ENCODE measurements at places on chromosomes 2 and 18.

DNA sequence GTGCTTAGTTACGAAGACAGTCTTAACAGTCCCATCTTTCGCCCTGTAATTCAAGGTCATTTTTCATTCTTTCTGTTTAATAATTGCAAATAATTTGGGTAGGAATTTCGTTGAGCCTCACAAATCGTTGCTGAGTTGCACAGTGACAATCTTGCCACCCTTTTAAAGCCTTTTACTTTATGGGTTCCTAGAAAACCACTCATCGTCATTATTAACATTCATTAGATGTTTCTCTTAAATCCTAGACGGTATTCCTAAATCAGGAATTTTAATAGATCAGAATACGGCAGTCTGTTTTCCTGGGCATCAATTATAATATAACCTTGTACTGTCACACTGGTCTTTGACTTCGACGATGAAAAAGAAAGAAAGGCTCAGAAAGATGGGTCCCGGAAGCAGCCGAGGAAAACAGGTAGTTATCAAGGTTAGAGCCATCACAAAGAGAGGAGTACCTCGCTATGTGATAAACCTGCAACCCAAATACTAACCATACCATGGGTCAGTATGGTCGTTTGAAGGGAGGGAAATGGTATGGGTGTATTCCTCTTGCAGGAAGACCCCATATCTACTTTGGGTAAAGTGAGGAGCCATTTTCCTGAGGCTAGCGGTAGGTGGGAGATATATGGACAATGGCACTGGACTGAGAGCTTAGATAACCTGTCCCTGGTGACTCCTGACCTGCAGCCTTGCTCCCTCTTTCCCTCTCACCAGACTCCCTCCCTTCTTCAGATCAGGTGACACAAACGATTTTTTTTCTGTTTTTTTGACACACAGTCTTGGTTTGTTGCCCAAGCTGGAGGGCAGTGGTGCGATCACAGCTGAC is 981 bp upstream of the SF3B1 start:
- no peak for DNase-seq

DNA sequence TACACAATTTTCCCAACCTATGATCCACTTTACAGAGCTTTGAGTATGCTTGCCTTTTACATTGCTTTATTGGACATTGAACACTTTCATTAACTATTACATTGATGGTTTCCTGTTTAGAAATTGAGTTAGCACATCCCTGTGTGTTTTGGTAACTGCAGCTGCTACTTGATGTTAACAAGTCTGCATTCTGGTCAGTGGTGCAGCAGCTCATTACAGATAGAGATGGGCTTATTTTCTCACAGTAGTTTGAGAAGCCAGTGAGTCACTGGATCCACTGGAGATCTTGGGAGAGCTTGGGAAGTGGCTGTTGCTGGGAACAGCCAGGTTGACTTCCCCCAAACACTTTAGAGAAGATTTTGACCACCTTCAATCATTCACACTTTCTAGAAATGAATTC is 150.5 kb downstream of the ARHGAP15 start:
- DNase-seq = no peak

GRCh38 chr18:48486754-48487153 is 52.1 kb upstream of the CTIF start:
- DNase-seq = no peak

DNA sequence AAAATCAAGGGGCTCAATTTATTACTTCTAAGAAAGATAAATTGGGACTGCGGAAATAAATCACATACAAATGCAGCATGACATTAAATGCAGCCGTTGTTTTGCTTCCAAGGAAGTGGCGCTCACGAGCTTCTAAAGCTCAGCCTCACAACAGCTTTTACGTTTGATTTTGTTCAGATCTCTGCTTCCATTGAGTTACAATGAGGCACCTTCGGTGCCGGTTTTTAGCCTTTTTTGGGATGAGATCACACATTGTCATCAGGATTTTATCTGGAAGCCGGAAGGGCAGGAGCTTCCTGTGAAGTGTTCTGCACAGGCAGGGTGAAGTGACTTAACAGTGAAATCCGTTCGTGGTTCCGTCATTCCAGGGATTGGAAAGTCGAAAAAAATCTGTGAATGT is 209.8 kb downstream of the DCDC2C start:
- no peak for DNase-seq

DNA sequence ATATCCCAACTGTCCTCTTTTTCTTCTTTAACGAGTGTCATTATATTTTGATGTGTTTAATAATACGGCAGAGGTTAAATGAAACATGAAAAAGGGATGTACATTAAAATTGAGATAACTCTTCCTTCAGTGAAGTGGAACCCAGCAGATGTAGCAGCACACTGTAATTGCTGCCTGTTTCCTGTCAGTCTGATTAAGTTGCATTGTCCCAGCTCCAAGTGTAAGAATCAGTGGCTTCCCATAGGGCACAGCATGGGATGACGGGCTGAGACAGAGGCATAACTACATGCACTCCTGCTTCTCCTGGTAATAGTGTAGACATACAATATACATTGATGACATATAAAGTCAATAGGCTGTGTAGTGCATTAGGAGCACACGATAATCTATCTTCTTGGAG is 175.8 kb upstream of the TCF4 start:
- DNase-seq = no peak

GRCh38 chr2:127065940-127066318 is 41.0 kb downstream of the BIN1 start:
- DNase-seq = no peak

DNA sequence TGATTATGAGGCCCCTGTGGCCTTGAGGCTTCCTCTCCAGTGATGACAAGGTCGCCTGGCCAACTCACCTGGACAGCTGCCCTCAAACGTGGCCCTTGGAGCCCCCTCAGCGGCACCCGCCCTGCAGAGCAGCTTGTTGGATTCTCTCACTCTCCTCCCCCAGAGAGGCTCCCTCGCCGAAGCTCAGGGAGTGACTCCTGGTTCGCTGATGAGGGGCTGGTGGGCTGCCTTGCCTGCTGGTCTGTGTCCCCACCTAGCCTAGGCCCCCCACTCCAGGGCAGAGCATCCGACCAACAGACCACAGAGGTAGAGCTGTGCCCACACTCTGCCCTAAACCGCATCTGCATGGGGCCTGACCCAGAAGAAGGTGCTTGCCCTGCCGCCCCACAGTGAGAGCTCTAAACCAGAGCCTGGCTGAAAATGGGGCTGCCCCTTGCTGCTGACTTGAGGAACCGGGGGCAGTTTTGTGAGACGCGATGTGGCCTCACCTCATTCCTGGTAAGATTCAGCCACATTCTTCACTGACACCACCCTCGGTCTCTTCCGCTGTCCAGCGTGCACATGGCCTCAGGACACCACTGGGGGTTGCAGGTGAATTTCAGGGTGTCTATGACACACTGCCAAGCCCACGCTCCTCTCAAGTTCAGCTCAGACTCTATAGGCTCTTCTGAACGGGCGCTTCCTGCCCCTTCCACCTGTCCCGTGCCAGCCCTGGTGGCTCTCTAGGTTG is 131.6 kb downstream of the CABLES1 start:
- DNase-seq = no peak

DNA sequence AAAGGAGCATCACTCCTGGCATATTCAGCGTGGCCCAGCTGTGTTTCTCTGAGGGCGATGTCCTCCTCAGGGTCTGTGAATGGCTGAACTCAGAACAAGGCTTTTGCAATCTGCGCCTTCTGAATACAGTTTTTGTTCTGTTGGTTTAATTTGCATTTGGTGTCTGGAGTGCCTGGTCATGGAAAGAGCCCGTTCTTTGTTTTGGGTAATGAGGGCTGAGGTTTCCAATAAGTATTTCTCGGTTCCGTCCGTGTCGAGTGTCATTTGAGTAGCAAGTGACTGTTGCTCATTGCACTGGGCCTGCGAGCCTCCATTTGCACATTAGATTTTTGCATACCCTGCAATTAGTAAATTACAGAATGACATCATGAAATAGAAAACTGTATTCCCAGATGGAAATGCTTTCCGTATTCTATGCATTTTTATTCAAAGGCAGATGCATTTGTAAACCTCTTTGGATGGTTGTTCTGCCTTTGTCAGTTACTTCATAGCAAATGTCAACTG is 57.3 kb downstream of the NEDD4L start:
- no peak for DNase-seq

- no peak for DNase-seq
These were observed 14.1 kb upstream of the ZDBF2 start for GRCh38 chr2:206260188-206261012.

- peak; percentile 79 for DNase-seq
These were observed 199.3 kb upstream of the EPAS1 start for GRCh38 chr2:46097714-46098480.

DNA sequence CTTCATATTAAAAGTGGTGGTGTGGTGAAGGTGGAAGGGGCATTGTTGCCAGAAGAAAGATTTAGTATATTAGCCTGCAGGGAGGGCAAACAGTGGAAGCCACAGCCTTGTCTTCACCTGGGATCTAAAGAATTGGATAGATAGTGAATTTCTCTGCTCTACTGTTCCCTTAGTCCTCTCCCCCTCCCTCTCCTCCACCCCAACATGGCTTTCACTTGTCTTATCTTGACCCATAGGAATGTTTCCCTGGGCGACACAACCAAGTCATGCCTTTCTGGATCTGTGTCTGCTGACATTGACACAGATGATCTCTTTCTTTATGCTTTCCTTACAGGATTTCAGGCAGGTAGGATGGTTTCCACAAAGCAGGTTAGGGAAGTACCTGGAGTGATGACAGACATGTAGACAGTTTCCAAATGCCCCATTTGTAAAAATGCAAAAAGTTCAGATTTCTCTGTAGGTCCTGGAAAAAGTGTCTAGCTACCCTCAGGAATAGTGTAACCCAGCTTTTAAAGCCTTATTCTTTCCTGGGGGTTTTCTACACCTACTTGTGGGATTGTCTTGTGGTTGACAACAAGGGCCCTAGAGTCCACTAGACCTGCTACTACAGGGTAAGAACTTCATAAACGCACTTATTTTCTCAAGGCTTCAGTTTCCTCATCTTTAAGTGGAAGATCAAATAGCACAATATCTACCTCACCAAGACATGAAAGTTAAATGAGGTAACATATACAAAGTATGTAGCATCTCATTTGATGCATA is 184.2 kb upstream of the SP5 start:
- no peak for DNase-seq

DNA sequence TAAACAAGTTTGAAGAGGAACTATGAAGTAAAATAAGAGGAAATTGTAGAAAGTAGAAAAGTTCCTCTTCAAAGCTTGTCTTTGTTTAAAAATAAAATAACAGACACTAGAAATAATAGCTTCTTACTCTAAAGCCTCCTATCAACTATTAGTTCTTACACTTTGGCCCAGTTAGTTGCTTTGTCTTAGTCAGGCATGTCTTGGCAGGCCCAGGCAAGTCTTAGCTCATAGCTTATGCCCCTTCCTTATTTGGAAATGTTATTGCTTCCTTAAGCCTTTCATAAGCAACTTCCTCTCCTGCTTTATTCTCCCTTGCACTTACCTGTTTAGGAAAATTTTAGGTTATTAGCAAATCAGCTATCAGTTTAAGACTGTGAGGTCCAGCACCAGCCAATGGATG is 950.6 kb upstream of the LRATD1 start:
- DNase-seq = no peak

DNA sequence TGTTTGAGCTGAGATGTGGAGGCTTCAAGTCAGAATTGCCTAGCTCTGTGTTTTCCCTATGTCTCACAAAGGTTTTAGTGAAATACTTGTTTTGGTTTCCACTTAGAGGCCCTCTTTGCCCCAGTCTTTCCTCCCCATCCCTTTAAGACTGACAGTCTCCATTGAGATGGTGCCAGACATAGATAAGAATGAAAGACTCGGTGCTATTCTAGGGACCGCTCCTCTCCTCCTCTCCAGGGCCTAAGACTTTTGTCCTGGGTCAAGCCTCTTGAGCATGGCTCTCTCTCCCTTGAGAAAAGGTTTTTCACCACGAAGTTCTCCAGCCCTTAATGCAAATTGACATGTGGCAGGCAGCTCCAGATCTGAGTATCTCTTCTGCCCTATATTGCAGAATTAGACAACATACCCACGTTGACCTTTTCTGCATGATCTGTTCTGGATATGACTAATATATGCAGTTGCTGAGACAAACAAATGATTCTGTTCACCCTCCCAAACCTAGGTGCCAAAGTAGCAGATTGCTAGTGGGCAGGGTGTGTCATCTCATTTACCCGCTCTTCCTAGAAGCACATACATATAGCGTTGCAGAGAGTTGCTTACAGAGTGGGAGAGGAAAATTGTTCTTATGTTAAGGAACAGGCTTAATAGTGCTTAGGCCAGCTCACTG is 47.5 kb upstream of the ACSL3 start:
- no peak for DNase-seq

- DNase-seq = no peak
These were observed 100.4 kb upstream of the SLC1A4 start for GRCh38 chr2:64888591-64889309.

DNA sequence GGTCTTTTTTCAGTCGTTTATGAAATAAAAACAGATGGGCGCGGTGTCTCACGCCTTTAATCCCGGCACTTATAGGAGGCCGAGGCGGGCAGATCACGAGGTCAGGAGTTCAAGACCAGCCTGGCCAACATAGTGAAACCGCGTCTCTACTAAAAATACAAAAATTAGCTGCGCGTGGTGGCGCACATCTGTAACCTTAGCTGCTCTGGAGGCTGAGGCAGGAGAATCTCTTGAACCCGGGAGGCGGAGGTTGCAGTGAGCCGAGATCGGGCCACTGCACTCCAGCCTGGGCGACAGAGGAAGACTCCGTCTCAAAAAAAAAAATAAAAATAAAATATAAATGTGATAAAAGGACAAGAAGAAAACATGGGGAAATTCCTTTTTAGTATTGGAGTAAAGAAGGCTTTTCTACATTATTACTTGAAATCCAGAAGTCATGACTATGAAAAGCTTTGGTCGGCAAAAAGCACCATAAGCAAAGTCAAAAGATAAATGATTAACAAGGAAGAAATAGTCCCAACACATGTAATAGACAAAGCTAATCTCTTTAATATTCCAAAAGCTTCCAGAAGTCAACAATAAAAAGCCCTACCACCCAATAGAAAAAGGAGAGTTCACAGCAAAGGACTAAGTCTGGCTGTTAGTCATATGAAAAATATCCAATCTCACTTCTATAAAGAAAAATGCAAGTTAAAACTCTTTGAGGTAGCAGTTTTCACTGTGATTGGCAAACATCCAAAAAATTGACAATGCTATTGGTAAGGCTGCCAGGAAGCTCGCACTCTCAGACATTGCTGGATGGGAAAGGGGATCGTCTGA is 1.4 kb upstream of the FAM168B start:
- no peak for DNase-seq

GRCh38 chr18:40004246-40004645 is 1950.8 kb upstream of the PIK3C3 start:
- DNase-seq = no peak

- DNase-seq = peak; percentile 34
These were observed 56.2 kb downstream of the BIN1 start for GRCh38 chr2:127050803-127051115.

DNA sequence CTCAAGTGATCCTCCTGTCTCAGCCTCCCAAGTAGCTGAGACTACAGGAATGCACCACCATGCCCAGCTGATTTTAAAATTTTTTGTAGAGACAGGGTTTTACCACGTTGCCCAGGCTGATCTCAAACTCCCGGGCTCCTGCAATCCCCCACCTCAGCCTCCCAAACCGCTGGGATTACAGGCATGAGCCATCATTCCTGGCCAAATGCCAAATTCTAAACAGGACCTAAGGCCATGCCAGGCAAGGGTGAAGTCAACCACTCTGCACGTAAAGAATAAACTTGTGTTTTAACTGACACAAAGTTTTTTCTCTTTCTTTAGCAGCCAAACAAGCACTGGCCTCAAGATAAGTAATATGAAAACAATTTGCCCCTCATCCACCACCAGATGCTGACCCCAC is 37.4 kb upstream of the SATB2 start:
- DNase-seq = no peak
